ENCODE measurements at places on chromosomes 12 and 14.

DNA sequence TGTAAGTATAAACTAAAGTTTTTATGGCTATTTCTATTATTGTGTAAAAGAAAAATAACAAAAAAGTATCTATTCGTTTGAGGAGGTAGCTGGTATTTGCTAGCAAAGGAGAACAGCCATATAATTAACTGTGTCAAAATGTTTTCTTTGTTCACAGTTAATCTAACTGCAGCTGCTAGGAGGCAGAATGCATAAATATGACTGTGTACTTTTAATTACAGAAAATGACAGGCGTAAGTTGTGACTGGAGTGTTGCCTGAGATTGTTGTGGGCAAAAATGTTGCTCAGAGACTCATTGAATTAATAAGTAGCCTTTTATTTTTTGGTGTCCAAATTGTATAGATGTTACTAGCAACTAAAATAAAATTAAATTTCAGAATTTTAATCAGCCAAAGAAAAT lies 33.5 kb downstream of the PTPRO start:
- no peak for DNase-seq

- no peak for DNase-seq
These were observed 98.5 kb upstream of the PLEKHA5 start for GRCh38 chr12:19031032-19031431.

GRCh38 chr14:104181761-104182530 lies 43.6 kb downstream of the KIF26A start:
- no peak for DNase-seq

DNA sequence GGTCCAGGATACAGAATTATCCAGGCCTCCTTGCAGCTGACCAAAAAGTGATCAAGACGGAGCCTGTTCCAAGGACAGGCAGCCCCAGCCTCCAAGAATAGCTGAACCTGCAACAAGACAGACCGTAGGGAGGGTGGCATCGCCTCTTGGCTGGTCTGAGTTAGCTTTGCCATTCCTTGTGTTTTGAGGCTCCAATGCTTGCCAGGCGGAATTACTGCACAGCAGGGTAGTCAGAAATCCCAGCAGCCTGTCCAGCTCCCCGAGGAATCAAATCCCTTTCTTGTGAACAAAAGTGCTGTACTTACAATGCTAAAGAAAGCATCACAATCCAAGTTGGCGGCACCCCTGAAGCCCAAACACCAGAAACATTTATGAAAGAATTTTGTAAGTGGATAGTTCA lies 246.9 kb downstream of the TMEM132C start:
- no peak for DNase-seq

- DNase-seq = no peak
These were observed 33.1 kb downstream of the C12orf42 start for GRCh38 chr12:103462675-103463074.

GRCh38 chr14:27315477-27315876 lies 717.6 kb upstream of the NOVA1 start:
- no peak for DNase-seq

DNA sequence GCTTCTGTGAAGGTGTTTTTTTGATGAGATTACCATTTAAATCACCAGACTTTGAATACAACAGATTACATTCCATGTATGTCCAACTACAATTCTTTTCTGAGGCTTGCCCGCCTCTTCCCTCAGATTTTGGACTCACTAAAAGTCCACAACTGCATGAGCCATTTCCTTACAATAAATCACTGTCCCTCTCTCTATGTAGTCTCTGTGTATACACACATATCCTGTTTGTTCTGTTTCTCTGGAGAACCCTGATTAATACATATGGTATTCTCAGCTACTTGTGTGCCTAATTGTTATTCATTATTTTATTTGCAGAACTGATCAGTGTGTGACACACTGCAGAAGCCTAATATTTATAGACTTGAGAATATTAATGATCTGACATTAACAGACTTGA lies 2.4 kb upstream of the MIPOL1 start:
- DNase-seq = no peak

- no peak for DNase-seq
These were observed 41.7 kb upstream of the EMP1 start for GRCh38 chr12:13154831-13155230.

DNA sequence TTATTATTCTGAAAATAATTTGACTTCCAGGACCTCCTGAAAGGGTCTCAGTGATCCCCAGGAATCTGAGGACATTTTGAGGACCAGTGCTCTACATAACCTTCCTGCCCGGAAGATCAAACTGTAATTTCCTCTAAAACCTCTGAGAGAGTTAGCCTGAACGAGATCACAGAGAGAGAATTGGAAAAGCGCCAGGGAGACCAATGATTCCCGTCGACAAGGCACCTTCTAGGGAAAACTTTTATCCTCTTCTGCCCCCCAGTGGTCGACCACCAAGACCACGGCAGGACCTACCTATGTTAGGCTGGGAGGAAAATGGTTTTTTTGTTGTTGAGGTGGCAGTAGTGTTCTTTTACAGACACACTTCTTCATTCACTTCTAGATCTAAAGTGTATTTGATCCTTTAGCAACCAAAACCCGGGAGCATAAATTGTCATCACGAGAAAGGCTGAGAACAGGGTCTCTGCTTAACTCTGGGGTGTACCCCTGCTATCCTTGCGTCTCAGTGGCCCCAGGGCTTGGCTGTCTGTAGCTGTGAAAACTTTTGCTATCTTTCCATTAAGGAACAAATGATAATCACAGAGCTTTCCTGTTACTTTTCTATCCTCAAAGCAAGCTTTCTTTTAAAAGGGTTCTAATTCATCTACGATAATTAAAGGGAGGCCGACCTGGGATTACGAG lies 62.9 kb upstream of the NID2 start:
- DNase-seq = peak; percentile 18

DNA sequence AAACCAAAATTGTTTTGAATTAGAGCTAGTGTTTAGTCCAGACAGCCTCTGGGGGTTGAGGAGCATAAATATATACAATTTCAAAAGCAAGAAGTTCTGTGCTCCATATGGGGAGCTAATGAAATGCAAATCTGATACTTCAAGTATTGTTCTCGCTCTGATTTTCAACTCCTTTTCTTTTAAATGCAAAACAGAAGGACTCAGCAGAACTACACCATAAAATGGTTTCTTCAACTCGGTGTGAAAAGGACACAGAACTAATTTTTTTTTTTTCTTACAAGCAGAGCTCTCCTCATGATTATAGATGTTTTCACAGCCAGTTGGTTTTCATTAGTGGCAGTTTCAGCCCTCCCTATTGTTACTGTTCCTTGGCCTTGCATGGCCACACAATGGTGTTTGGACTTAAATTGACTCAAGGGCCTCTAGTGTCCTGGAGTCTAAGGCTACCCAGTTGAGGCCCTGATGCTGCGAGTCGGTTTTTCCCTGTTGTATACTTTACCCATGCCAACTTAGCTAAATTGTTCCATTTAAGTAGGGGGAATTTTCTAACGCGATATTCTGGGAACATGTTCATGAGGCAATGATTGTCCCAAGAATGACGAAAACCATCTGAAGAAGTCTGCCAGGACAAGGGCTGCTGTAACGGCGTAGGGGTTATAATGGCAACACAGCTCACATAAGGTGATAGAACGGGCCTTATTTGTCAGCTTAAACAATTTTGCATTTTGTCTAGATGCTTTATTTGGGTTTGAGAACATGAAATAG lies 120.3 kb downstream of the GPR135 start:
- no peak for DNase-seq
